Epithelial cell of proximal tubule (primary cell): ENCODE measurements at places on chromosomes 1 and 21.
A peak's percentile ranks its signal among the peaks of the same experiment; 100 is the strongest.

DNA sequence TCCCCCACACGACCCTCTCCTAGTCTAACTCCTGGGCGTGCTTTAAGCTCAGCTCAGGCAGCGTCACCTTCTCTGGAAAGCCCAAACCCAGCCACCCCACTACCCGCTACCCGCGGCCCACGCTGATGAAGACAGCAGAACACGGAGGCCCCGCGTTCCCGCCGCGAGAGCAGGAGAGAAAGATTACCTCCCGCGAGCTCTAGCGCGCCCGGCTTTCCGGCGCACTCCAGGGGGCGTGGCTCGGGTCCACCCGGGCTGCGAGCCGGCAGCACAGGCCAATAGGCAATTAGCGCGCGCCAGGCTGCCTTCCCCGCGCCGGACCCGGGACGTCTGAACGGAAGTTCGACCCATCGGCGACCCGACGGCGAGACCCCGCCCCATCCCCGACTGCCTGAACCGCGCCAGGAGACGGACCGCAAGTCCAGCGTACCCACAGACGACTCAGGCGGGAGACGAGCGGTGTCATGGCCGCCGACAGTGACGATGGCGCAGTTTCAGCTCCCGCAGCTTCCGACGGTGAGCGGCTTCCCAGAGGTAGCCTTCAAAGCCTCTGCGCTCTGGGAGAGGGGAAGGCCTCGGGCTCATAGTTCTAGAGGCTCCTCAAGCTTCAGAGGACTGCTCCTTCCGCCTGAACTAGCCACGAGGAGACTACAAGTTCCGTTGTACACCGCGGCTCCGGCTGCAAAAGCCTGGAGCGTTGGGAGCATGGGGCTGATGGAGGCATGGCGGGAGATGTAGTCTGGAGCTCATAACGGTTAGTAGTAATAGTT, at the start of the genes MUTYH and TOE1:
TSS of gene MUTYH (minus strand) at position 652 of the 770 bp plus-strand sequence. CDS start 5,935 bp downstream, outside the sequence.
TSS of gene TOE1 (plus strand) at position 382 of the 770 bp plus-strand sequence. CDS start at position 465, 83 bp downstream.
- peak; percentile 56 for DNase-seq

DNA sequence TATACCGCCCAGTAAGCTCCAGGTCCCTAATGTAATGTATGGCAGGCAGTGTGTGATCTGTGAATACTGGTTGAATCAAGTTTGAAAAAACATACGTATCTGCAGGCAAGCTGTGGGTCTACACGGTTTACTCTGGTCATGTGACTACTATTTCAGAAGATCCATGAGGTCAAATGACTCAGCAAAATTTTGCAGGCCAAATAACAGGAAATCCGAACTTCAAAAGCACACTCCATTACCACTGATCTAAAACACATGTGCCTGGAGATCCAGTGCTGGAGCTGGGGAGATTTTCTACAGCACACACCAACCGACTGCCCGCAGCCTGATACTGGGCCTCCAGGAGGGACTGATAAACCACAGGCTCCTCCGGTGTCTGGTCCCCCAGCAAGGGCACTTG, 64.5 kb upstream of the SLC44A3 start:
- DNase-seq: no peak

DNA sequence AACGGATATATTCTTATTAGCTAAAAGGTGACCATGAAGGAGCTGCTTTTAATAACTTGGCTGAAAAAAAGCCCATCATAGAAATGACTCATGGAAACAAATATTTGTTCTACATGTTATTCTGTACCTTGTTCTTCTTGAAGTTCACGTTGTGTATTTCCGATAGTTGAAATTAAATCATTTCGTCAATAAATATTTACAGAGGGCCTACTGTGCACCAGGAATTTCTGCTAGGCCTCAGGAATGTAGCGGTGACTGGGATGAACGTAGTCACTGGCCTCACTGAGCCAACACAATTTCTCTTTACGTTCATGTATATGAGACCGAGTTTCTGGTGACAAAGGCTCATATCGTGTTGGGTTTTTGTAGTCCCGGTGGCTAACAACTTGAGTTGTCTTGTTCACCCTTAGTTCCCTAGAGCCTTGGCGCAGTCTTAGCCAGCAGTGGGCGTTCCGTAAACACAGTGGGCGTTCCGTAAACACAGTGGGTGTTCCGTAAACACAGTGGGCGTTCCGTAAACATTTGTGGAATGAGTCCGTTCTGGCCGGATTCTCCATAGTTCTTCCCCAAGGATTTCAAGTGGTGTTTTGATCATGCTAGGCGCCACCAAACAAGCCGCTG, 53.2 kb upstream of the VAMP3 start:
- no peak for DNase-seq

DNA sequence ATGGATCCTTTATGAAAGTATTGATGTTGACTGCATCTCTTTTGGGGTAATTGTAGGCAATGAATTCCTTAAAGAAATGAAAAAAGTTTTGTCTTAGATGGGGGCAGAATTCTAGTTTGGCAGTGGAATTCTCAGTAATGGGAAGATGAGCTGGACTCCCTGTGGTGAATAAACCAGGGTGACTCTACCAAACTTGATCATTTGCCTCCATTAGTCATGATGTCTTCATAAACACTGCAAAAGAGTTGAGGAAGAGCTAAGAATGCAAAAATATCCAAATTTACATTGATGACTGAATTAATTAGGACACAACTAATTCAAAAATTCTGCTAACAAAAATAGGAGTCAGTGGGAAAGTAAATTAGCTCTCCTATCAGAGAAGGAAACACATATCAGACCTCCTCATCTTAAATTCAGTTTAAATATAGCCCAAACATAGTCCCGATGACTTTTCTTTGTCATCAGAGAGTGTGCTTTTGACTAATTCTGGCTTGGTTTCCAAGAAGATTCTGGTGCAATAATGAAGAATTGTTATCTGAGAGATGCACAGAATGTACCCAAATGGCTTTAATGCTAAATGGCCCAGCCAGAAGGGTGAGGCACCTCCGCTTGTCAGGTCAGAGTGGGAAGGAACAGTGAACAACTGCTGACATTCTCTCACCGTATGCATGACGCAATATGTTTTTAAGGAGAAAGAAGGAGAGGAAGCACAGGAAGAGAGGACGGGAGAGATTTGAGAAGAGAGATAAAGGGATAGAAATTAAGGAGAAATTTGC, 525.1 kb downstream of the LMO4 start:
- DNase-seq: no peak
